Ovary (tissue), 10 donors: ENCODE measurements at places on chromosomes 1 and 21. TPM values are rescaled to one million over a fixed set of nuclear protein-coding genes. Genes with fewer than 3 reads are reported as not detected.

DNA sequence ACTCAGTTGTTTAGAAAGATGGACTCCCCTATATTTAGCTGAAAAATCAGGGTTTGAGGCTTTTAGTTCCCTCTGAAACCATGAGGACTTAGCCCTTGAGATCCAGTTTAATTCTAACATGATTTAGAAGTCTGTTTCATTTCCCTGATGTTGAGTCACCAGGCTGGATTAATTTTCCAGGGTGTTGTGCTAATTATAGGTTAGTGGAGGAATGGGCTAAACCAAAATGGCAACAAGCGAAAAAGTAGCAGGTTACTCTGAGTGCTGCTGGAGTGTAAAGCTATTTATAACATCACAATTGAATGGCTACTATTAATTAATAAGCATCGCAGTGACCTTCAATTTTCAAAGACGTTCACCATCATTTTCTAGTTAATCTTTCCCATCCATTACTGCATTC is 15.5 kb upstream of the USP24 start:
- no peak overlapping the region for H3K27ac ChIP-seq
- no peaks in the 10 kb centered on the region for H3K36me3 ChIP-seq
- no peak for DNase-seq
- H3K27me3 ChIP-seq = no peaks in the 10 kb centered on the region
- no peak overlapping the region for H3K4me3 ChIP-seq
- H3K4me1 ChIP-seq = no peaks in the 10 kb centered on the region

DNA sequence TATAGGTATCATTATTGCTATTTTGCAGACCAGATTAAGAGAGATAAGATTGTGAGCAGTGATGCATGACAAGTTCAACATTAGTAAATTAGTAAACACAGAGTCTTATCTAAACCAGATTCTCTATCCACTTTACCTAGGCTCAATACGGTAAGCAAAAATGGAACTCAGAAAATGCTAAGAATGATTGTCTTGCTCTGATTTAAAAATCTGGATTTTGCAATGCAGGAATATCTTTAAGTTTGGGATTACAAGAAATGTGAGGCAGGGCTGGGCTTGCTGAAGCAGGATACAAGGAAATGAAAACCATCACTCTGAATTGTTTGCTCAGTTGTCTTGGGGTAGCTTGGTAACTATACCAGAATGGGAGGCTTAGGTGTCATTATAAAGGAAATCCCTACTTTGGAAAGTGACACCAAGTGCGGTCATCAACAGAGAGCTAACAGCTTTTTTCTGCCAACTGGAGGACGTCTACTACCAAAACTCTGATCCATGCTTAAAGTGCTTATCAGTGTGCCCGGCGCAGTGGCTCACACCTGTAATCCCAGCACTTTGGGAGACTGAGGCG is 332.7 kb upstream of the RUNX1 start:
- DNase-seq = no peak
- no peaks in the 10 kb centered on the region for H3K27me3 ChIP-seq
- H3K36me3 ChIP-seq = no peaks in the 10 kb centered on the region
- H3K4me1 ChIP-seq = no peaks in the 10 kb centered on the region
- no peak overlapping the region for H3K4me3 ChIP-seq

- H3K4me3 ChIP-seq = no peak overlapping the region
- no peak for DNase-seq
- no peaks in the 10 kb centered on the region for H3K36me3 ChIP-seq
Observed at GRCh38 chr1:77670330-77670729, 12.1 kb downstream of the ZZZ3 start.

DNA sequence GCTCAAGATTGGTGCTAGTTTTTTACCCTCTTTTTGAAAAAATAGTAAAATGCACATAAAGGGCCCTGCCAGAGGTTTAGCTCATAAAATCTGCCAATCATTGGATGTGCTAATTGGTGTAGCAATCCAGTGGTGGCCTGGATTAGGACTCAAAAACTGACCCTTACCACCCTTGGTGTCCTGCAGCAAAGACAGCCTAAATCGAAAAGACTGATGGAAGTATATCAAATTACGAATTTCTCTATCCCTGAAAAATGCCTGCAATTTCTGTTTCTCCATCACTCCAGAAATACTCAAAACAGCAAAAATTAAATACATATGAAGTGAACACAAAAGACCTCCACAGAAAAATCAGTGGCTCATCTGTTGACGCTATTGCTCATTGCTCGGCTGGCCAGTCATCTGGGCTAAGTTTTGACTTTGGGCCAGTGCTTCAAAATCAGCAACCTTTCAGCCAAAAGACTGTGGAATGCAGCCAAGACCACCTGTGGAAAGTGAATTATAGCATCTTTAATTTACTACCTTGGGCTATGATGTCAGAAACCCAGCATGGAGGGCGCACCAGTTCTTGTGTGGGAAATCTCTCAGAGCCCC is 30.0 kb downstream of the WLS start:
- no peak overlapping the region for H3K27ac ChIP-seq
- peaks cover 3% of the 10 kb centered on the region for H3K4me1 ChIP-seq
- no peak overlapping the region for H3K4me3 ChIP-seq
- no peaks in the 10 kb centered on the region for H3K27me3 ChIP-seq
- H3K36me3 ChIP-seq = no peaks in the 10 kb centered on the region
- no peak for DNase-seq

The CSF1 gene
- 44.3 TPM for total RNA-seq

DNA sequence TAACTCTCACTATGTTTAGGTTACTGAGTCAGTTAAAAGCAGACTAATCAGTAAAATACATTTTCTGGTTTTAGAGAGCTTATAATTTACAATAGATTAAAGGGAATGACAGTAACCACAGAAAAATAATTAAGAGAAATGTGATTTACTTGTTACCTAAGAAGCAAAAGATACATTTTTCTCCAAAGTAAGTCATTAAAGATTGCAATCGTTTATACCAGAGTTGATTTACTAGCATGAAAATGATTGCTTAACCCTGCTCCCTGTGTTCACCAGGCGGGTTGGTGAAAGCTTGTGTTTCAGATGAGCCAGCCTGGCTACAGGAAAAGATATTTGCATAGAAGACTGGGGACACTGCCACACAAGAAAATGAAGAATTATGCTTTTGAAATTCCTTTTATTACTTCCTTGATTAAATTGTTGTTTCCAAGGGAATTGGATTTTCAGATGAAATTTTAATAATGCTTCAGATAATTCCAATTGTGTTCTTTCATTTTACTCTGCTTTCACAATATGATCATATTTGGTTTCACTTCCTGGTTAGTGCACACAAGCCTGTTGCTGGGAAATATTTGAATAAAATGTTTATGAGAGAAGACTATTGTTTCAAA is 27.9 kb downstream of the LRRC8B start:
- no peak for DNase-seq
- H3K4me3 ChIP-seq = no peak overlapping the region
- no peaks in the 10 kb centered on the region for H3K36me3 ChIP-seq
- no peaks in the 10 kb centered on the region for H3K4me1 ChIP-seq

DNA sequence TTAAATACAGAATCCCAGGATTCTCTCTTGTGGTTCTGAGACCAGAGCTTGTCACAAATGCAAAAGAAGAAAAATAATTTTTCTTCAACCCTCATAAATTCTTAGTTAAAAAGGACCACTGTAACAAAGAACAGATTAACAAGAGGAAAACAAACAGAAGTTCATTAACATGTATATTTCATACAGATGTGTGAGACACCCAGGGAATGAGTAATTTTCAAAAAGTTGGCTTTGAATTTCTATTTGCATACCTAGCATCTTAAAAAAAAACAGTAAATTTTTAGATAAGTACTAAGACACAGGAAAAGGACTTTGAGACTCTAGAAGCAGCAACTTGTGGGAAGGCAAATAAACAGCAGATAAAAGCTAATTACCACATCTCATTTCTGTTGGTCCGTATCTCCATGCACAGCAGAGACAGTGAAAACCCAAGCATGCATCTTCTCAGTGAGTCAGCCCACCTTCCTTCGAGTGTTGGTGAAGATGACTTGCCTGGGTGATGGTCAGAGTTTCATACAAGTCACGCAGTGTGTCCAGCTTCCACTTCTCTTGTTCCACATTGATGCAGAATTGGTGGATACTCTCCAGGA is 399.9 kb upstream of the ADAMTS5 start:
- no peaks in the 10 kb centered on the region for H3K36me3 ChIP-seq
- no peaks in the 10 kb centered on the region for H3K27me3 ChIP-seq
- no peak for DNase-seq
- H3K27ac ChIP-seq = no peak overlapping the region
- peaks cover 8% of the 10 kb centered on the region for H3K4me1 ChIP-seq

The AKT3 gene
- total RNA-seq = 202 TPM

DNA sequence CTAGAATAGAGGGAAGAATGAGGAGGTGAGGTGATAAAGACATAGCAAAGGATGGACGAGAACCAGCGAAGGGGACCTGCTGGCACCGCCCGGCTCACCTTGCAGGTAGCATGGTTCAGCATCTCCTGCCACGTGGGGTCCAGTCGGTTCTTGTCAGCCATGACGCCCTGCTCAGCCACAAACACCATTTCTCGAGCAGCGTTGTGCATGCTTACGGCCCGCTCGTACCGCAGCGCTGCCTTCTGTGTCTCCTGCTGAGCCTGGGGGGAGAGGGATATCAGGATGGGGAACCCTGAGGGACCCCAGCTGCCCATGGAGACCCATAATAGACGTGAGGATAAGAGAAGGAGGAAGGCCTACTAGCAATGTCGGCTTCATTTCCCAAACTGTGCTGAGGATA is 11.4 kb downstream of the SH3BP5L start:
- no peaks in the 10 kb centered on the region for H3K27me3 ChIP-seq
- H3K4me3 ChIP-seq = no peak overlapping the region
- H3K27ac ChIP-seq = no peak overlapping the region
- no peaks in the 10 kb centered on the region for H3K36me3 ChIP-seq

DNA sequence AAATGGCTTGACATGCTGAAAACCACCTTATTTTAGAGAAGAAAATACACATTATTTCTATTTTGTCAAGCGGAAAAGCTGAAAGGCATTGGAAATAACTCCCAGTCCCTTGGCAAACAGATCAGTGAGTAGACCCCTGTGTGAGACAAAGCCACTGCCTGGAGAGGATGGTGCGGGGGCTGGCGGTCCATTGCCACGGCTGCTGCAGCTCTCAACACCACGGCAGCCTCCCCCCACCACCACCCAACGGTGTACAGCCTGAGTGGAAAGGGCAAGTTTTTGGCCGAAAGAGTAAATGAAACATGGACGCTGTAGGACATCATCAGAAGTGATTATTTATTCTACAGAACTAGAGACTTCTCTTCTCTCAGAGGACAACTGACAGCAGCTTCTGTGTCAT is 84.6 kb downstream of the PEX14 start:
- no peak for DNase-seq
- H3K27ac ChIP-seq = no peak overlapping the region

DNA sequence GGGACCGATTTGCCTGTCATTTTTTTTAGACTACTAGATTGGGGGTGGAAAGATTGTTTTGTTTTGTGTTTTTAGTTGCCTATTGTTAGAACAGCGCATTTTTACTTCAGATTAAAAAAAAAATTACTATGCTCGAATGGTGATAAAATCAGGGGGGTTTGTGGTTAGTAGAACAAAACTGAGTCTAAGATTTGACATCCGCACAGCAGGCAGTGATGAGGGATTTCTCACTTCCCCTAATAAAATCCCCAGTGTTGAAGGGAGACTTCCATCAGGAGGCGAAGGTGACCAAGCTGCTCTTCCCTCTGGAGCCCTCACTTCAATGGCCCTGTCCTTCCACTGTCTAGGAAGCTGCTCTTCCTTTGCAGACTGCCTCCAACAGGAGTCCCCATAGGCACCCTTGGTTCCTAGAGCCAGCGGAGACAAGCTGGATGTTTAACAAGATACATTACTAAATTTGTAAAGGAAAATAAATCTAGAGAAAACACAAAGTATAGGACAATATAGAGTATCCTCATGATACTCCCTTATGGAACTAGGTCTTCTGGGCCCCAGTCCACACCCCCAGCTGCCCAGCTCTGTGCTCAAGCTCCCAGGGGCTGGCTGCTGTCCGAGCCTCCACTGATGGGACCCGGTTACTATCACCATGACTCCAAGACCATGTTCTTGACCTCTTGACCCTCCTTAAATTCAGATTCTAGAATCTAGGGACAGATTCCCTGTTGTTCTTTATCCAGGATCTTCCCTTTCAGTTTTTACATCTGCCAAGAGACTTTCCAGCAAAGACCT is 31.0 kb downstream of the TENT5C start:
- H3K36me3 ChIP-seq = no peaks in the 10 kb centered on the region
- no peaks in the 10 kb centered on the region for H3K27me3 ChIP-seq
- no peaks in the 10 kb centered on the region for H3K4me1 ChIP-seq
- DNase-seq = no peak
- no peak overlapping the region for H3K27ac ChIP-seq
- no peak overlapping the region for H3K4me3 ChIP-seq

DNA sequence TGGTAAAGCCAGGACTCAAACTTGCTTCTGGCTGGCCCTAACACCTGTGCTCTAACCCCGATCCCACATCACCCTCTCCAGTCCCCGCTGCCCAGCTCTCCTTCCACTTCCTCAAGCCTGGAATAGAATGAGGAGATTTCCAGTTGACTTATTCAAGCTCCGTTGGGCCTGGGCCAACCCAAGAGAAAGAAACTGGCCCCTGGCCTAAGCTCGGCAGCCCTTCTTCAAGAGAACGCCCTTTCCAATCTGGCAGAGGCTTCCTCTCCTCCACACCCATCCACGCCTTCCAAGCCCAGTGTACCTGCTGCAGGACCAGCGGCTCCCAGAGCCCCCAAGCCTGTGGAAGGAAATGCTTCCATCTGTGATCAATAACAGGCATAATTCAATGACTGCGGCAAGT is 51.9 kb downstream of the LRRN2 start:
- H3K36me3 ChIP-seq = no peaks in the 10 kb centered on the region
- no peak for DNase-seq
- H3K27ac ChIP-seq = no peak overlapping the region
- no peaks in the 10 kb centered on the region for H3K4me1 ChIP-seq
- no peaks in the 10 kb centered on the region for H3K27me3 ChIP-seq
- H3K4me3 ChIP-seq = no peak overlapping the region

The HJV gene
- total RNA-seq = not detected

The SPRR1A gene
- total RNA-seq = not detected

DNA sequence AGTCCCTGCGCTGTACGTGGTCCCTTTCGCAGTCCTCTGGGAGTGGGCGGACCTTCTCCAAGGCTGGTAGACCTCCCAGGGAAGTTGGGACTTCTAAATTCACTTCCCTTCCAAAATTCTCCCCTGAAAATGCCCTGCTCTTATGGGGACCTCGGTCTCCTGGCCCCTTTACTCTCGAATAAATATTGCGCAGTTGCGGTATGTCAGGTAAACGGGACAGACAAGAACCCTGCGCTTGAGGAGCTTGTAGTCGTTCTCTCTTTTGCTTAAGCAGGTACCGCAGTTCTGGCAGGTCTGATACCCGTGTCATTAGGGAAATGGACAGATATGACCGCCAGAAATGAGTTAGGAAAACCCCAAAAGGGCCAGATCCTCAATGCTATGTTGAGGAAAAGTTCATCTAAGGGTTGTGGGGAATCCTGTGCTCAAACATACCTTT is 561 bp downstream of the KIF2C start:
- H3K4me1 ChIP-seq = peaks cover 4% of the 10 kb centered on the region
- H3K27me3 ChIP-seq = no peaks in the 10 kb centered on the region
- DNase-seq = no peak
- no peaks in the 10 kb centered on the region for H3K36me3 ChIP-seq
- H3K27ac ChIP-seq = no peak overlapping the region
- H3K4me3 ChIP-seq = peak overlapping the region; percentile 43

GRCh38 chr1:94115900-94116436 is 5.0 kb downstream of the ABCA4 start:
- no peak for DNase-seq
- peaks cover 14% of the 10 kb centered on the region for H3K4me1 ChIP-seq
- no peak overlapping the region for H3K4me3 ChIP-seq
